Urinary bladder (tissue), 4 donors: ENCODE measurements at places on chromosomes 3 and 15. TPM values are rescaled to one million over a fixed set of nuclear protein-coding genes. Genes with fewer than 3 reads are reported as not detected.

GRCh38 chr3:59609657-59610348 is 560.0 kb upstream of the CFAP20DC start:
- DNase-seq, result no peak

DNA sequence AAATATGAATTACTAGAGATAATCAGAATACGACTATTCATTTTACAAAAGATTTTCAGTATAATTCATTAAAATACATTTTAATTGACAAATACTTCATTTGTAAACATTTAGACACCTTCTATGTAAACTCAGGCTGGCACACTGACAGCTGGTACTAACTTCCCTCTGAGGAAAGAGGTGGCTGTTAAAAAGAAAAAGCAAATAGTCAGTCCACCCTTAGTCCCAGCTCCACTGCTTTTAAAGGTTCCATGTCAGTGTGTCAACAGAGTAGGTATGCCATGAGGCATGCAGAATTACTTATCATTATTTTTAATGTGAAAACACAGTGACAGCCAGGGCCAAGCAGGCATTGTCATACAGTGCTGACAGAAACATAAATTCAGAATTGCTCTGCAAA is 16.1 kb downstream of the TM6SF1 start:
- no peak for DNase-seq

The DUOXA1 gene
- 12.3 TPM for total RNA-seq

The ZNF80 gene
- not detected for total RNA-seq

DNA sequence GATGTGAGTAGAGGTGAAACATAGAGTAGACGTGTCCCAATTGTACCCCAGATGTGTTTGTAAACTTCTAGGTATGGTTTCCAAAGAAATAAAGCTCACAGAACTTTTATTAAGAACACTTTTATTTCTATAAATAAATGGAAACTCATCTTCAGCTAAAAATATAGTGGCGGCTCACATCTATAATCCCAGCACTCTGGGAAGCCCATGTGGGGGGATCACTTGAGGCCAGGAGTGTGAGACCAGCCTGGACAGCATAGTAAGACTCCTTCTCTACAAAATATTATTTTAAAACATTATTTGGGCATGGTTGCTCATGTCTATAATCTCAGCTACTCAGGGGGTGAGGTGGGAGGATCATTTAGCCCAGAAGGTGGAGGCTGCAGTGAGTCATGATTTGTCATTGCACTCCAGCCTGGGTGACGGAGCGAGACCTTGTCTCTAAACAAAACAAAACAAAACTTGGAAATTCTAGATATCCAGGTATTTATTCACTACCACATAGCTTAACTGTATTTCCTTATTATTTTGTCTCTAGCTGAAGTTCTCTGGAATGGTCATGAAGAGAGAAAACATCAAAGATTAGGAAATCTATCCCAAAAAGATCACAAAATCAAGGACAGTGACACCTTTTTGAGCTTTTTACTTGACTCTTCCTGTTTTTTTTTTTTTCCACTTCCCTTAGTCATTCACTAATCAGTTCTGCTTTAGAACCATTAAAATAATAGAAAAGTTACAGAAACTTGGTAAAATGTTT is 258.1 kb downstream of the TIGIT start:
- no peak for DNase-seq
